ENCODE measurements at places on chromosomes 2 and 18.
A peak's percentile ranks its signal among the peaks of the same experiment; 100 is the strongest.

DNA sequence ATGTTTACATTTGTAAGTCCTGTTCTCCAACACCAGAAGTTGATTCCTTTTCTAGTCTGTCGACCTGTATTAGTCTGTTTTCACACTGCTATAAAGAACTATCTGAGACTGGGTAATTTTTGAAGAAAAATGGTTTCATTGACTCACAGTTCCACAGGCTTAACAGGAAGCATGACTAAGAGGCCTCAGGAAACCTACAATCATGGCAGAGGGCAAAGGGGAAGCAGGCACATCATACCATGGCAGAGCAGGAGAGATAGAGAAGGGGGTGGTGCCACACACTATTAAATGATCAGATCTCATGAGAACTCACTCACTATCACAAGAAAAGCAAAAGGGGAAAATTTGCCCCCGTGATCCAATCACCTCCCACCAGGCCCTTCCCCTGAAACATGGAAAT lies 112.8 kb upstream of the MAP3K20 start:
- DNase-seq = peak; percentile 66

DNA sequence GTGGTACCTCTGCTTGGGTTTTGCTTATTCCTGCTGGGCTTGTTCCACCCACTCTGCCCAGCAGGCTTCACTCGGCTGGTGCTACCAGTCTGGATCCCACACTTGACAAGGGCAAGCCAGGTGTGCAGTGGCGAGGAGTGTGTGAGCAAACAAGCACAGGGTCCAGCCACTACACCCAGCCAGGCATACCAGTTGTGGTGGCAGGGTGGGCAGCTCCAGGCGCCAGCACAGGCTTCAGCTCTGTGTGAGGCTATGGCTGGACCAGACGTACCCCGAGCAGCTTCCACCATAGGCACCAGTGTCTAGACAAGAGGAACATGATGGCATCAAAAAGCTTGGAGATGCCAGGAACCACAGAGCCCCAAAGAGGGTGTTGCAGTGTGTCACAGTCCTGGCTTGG lies 93.1 kb upstream of the GALNT5 start:
- no peak for DNase-seq

DNA sequence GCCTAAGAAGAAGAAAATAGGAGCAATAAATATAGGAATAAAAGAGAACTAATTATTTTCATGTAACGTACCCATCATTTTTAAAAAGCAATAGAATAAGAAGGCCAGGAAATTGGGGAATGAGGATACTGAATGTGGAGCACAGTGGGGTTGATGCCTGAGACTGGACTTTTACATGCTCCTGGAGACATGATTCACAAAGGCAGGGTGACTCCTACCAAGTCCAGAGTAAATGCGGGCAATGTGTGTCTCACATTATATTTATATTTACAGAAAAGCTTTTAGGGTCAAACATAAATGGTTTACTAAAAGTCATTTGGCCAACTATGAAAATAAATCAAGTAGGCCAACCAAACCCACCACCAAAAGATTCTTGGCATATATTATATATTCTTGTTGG lies 87.9 kb upstream of the COL5A2 start:
- no peak for DNase-seq

GRCh38 chr18:77876319-77876865 lies 626.7 kb downstream of the GALR1 start:
- no peak for DNase-seq

DNA sequence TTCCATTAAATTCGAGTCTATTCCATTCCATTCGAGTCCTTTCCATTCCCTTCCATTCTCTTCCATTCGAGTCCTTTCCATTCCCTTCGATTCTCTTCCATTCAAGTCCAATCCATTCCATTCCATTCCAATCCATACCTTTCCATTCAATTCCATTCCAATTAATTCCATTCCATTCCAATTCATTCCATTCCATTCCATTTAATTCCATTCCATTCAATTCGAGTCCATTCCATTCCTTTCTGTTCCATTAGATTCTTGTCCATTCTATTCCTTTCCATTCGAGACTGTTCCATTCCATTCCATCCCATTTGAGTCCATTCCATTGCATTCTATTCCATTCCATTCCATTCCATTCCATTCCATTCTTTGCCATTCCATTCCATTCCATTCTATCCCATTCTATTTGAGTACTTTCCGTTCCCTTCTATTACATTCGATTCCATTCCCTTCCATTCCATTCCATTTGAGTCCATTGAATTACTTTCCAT lies 1130.0 kb downstream of the RPIA start:
- DNase-seq = no peak

- no peak for DNase-seq
Observed at GRCh38 chr2:205475416-205475768, 206.9 kb upstream of the NRP2 start.

- peak; percentile 89 for DNase-seq
Observed at GRCh38 chr2:119491776-119492525, 32.3 kb downstream of the SCTR start.

DNA sequence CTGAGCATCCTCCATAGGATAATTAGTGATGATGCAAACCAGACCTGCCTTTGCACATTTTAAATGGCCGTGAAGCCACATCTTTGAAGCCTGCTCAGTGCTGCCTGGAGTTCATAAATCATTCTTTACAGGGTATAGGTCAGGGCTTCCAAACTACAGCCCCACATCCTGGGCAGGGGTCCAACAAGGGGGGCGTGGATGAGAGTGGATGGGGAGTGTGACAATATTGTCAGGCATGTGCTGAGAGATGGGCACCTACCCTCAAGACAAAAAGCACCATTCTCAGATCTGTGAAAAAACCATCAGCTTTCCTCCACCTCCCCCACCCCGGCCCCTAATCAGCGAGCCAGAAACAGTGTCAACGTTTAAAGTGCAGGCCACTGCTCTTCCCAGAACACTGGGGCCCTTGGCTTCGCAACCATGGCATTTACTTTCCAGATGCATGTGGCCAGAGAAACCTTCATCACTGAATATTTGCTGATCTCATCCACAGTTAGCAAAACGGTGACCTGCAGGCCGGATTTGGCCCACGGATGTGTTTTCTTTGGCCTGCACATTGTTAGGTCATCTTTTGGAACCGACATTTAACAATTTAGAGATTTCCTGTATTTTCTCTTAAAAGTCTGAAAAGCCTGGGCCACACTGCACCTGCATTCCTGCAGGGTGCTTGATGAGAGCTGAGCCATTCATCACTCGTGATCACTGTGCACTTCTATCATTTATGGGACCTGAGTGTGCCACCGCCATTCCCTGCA lies 130.7 kb downstream of the ANKRD44 start:
- peak; percentile 85 for DNase-seq

- DNase-seq = no peak
Observed at GRCh38 chr2:216235896-216236295, 126.7 kb downstream of the XRCC5 start.

DNA sequence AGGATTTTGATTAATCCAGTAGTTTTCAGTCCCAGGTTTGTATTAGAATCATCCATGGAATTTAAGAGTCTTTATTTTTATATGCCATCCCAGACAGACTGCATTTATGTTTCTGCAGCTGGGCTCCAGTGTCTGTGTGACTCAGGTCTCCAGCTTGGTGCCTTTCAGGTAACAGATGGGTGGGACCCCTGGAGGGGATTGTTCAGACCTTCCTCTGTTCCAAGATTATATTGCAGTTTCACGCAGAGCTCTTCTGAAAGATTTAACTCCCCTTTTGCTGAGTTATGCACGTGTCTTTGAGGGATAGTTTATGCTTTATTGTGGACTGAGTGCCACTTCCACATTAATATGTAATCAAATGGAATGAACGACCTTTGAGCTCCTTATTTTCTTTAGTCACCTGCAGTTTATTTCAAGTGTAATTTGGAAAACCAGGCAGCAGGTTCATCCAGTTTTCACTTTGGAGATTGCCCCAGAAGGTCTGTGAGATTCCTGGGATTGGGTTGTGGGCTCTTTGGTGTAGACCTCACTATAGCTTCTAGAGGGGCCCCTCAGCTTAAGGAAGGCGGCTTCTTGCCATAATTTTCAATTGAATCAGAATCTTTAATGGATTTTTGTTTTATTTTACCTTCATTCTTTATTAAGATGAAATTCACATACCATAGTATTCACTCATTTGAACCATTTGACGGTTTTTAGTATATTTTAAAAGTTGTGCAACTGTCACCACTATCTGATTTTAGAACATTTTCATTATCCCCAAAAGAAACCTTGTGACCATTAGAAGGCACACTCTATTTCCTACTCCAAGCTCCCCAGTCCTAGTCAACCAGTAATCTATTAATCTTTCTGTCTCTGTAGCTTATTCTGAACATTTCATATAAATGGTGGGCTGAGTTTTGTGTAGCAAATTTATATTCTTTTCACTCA lies 135.0 kb downstream of the WDSUB1 start:
- no peak for DNase-seq

GRCh38 chr2:28702878-28703277 lies 48.8 kb upstream of the PPP1CB start:
- DNase-seq = no peak

- DNase-seq = no peak
Observed at GRCh38 chr2:215019521-215020145, 118.8 kb downstream of the ABCA12 start.

DNA sequence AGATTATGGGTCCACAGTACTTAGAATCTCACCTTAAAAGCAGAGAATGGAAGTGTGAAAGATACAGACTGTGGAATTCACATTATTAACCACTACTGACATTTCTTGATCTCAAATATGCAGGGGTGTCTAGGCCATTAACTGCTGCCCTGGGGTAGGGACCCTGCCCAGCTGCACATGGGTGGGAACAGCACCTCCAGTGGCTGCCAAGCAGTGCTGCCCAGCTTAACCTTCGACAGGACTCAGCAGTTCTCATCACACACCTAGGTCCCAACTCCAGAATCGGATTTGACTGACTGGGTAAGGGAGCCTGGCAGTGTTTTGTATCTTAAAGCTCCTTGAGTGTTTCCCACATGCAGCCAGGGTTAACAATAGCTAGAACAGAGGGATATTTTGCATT lies 14.9 kb downstream of the ERFE start:
- no peak for DNase-seq

DNA sequence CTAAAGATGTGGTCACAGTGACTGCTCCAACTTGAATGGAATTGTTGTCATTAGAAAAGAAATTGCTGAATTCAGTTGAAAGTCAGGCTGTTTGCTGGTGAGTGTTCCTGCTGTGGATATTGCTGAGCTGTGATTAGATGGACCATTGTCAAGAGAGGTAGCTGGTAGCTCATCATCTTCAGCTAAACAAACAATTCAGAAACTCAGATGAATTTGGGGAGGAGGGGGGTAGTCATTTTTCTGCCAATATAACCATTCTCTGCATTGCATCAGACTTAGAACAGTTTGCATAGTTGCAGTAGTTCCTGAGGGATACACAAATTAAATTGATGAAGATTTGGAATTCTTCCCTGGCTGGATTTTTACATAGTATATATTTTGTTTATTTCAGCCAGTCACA lies 108.3 kb downstream of the MTCL1 start:
- DNase-seq = peak; percentile 55

DNA sequence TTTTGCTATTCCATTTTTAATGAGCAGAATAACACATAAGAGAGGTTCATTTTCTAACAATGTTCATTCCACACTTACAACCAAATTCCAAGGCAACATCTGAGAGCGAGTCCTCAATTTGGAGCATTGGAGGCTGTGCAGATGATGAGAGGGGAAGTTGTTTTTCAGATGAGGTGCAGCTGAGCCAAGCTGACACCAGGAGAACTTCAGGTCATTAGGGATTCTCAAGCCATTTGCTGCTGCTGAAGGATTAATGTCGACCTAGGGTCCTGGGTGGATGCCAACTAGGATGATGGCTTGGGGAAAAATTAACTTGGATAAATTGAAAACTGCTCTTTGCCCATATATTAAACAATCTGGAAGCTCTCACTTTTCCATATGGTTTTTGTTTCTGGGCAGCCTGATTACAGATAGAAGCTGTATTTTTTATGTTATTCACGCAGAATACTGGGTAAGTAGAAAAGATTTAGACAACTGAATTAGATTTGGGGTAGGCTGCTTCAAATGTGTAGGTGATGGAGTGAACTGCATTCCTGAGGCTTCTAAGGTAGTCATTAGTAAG lies 206.4 kb upstream of the SLC39A10 start:
- no peak for DNase-seq

GRCh38 chr2:36539631-36540030 lies 58.3 kb downstream of the FEZ2 start:
- DNase-seq = peak; percentile 24

DNA sequence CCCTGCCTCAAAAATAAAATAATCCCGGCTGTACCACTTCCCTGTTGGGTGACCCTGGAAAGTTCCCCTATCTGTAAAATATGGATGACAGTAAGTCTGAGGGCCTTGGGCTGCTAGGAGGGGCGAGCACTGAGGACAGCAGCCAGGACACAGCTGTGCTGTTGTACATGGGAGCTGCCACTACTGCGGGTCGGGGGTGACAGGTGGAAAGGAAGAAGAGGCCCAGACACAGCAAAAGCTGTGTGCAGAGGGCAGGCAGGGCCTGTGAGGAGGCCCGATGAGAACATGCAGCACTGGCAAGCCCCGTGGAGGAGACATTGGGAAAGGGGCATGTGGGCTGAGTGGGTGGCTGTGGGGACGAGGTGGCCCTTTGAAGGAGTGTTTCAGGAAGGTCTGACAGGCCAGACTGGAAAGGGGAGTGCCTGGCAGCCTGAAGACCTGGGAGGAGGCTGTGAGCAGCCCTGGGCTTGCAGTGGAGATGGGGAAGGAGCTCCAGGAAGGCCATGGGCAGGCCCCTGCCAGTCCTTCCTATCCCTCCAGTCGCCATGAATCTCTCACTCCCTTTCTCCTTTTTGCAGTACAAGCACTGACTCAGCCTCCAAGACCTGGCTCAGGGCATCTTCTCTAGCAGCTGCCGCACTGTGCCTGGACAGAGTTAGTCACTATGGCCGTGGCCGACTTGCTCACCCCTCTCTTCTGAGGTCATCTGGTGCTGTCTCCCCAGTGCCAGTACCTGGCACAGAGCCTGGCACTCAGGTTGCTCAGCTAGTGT lies 28.9 kb upstream of the SEMA4C start:
- no peak for DNase-seq

- no peak for DNase-seq
Observed at GRCh38 chr2:98588880-98589431, 19.4 kb downstream of the COA5 start.

GRCh38 chr2:95336406-95336805 lies 39.3 kb downstream of the KCNIP3 start:
- DNase-seq = no peak

DNA sequence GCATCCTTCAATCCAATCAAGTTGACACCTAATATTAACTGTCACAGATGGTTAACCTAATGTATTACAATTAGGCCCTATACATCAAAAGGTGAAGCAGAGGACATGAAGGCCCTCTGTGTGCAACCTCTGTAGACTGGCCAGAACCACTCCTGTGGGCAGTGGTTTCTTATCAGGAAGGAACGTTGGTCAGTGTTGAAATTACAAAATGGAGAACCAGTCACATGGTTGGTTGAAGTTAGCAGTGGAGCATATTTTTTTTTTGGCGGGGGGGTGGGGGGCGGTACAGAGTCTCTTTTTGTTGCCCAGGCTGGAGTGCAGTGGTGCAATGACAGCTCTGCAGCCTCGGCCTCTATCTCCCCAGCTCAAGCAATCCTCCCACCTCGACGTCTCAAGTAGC lies 19.8 kb downstream of the RNU2-63P start:
- DNase-seq = no peak

GRCh38 chr2:25582077-25582830 lies 91.1 kb downstream of the DTNB start:
- no peak for DNase-seq

All from fibroblast of pulmonary artery (primary cell).